Kidney capillary endothelial cell (primary cell): ENCODE measurements at places on chromosomes 6 and 20.

- DNase-seq: no peak
These were observed 8.5 kb upstream of the MCM3 start for GRCh38 chr6:52293067-52293466.

- DNase-seq: no peak
These were observed 289.8 kb upstream of the PREP start for GRCh38 chr6:105692613-105693215.

- no peak for DNase-seq
These were observed at the start of gene ZBP1 for GRCh38 chr20:57620274-57620990. Gene ZBP1, minus strand, starts transcription at chr20:57620426. Its CDS starts 131 bp downstream, at chr20:57620295.

GRCh38 chr20:37225146-37225545 lies 36.5 kb downstream of the GHRH start:
- DNase-seq: no peak

DNA sequence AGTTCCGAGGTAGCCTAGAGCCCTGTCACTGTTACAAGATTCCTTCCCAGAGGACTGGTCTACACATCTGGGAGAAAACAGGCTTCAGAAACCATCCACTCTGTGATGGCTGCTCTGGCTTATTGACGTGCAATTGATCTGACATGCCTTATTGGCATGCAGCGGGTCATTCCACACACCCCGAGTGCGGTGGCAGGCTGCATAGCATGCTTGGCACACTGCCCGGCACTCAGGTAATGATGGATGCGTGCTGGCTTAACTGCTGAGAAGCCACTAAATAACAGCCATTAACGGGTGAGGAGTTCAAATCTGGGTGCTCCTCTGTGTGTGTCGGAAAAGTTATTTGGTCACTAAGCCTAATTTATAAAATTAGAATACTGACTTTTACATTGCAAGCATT lies 67.9 kb upstream of the CDH4 start:
- no peak for DNase-seq

DNA sequence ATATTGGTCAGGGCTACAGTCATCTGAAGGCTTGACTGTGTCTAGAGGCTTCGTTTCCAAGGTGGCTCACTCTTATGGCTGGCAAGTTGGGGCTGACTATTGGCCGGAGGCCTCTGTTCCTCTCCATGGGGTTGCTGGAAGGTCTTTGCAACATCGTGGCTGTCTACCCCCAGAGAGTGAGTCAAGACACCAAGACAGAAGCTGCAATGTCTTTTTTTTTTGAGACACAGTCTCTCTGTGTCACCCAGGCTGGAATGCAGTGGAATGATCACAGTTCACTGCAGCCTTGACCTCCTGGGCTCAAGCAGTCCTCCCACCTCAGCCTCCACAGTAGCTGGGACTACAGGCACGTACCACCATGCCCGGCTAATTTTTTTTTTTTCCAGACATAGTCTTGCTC lies 29.4 kb upstream of the KIF3B start:
- DNase-seq: no peak

DNA sequence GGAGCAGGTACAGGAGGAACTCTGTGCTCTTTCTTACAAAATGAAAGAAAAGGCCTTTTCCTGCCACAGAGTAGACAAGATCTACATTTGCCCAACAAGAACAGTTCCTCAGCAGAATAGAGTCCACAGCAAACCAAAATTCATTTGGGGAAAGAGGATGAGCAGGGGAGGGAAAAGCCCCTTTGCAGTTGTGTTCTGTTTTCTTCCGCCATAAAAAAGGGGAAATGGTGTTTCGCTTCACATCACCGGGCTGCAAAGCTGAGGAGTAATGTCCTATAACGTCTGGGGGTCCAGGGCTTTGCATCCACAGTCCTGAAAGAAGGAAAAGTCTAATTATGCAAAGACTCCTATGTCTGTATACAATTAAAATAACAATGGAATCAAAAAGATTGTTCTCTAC lies at the start of gene GPR31:
Gene GPR31, minus strand, starts transcription at position 118 of the 400 bp plus-strand sequence. CDS start 149 bp downstream, outside the sequence.
- DNase-seq: no peak

GRCh38 chr6:87738744-87739143 lies 36.7 kb upstream of the AKIRIN2 start:
- DNase-seq: no peak

GRCh38 chr6:72826744-72827438 lies 205.0 kb downstream of the KCNQ5 start:
- DNase-seq: no peak

GRCh38 chr6:89596056-89596455 lies 42.5 kb downstream of the LYRM2 start:
- DNase-seq: peak; percentile 12

GRCh38 chr6:140341272-140341671 lies 966.8 kb upstream of the CITED2 start:
- no peak for DNase-seq
